ENCODE measurements at places on chromosomes 11 and 22.

GRCh38 chr22:46150655-46151477, 540 bp downstream of the PPARA start:
- no peak for DNase-seq

- no peak for DNase-seq
These were observed 260.2 kb upstream of the ISX start for GRCh38 chr22:34805771-34806170.

DNA sequence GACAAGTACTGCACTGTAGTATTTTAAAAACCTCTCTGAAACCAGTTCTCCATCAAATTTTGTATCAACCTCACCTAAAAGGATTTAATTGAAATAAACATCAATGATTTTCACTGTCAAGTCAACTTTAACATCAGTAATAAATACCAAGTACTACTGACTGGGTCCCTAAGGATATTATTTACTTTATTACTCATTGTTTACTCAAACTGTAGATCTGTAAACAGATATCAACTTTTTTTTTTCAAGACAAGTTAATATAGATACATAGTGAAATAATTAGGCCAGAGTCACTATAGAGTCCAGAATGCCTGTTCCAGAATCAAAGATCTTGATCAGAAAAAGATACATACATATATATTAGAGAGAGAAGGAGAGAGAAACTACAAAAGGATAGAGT, 1.6 kb downstream of the RNF141 start:
- no peak for DNase-seq

GRCh38 chr11:75543806-75544205, 18.1 kb upstream of the GDPD5 start:
- no peak for DNase-seq

DNA sequence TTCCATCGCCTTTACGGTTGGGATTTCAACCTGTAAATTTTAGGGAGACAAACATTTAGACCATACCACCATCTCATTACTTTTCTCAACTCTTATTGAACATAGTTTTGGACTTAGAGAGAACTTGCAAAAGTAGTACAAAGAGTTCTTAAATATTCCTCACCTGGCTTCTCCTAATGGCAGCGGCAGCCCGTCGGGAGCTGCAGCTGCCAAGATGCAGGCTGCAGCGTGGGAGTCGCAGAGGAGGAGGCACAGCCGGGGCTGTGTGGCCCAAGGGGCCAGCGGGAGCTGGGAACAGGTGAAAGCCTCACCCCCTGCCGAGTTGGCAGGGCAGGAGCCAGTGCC, 23.1 kb upstream of the RNASEH2C start:
- no peak for DNase-seq

DNA sequence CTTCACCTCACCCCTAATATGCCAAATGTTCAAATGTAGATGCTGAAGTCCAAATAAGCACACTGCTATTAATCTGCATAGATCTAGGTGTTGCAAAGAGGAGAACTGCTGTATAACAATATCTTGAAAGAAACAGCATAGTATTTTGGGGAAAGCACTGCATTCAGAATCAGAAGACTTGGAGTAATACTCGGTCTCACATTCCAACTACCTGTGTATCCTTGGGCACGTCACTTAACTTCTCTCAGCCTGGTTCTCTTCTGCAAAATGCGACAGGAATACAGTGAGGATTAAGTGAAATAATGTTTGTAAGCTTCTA, 332 bp upstream of the HMGXB4 start:
- no peak for DNase-seq

GRCh38 chr11:124793466-124794278, 6.5 kb downstream of the MSANTD2 start:
- no peak for DNase-seq

GRCh38 chr22:42768385-42769035, 47.8 kb upstream of the A4GALT start:
- DNase-seq, result no peak

DNA sequence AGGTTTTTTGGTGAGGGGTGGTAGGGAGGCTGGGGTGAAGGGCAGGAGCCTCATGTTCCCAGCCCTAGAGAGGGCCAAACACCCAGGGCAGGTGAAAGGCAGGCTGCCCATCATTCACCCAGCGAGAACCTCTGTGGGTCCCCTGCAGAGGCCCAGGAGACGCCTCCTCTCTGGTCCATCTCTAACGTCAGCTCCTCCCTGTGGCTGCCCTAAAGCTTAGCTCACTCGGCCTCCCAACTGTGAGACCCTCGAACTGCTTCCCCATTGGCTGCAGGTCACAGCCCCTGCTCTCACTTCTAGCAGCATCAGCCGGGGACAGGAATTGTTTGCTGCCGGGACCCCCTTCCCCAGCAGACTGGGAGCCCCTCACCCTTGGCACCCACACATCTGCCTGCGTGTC, 615 bp upstream of the NFAM1 start:
- no peak for DNase-seq

DNA sequence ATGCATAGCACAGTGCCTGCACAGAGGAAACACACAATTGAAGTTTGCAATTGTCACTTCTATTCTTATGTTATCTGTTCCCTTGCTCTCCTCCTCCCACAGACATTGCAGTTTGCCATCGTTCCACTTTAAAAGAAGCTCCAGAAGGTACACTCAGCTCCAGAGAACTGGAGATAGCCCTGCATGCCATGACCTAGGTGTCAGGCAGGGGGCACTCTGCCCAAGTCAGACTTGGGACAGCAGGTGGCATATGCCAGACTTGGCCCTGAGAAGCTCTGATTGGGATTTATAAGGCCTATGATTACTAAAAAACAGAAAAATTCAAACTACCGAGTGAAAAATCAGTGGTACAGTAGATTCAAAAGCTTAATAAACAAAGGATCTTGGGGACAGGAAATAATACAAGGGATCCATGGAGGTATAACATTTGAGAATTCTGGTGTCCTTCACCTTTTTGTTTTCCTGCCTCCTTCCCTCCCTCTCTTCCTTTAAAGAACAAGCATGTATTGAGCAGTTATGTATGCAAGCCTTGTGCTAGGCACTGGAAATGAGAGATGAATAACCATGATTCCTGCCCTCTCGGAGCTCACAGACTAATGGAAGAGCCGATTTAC, 40.0 kb downstream of the TENM4 start:
- DNase-seq, result no peak

DNA sequence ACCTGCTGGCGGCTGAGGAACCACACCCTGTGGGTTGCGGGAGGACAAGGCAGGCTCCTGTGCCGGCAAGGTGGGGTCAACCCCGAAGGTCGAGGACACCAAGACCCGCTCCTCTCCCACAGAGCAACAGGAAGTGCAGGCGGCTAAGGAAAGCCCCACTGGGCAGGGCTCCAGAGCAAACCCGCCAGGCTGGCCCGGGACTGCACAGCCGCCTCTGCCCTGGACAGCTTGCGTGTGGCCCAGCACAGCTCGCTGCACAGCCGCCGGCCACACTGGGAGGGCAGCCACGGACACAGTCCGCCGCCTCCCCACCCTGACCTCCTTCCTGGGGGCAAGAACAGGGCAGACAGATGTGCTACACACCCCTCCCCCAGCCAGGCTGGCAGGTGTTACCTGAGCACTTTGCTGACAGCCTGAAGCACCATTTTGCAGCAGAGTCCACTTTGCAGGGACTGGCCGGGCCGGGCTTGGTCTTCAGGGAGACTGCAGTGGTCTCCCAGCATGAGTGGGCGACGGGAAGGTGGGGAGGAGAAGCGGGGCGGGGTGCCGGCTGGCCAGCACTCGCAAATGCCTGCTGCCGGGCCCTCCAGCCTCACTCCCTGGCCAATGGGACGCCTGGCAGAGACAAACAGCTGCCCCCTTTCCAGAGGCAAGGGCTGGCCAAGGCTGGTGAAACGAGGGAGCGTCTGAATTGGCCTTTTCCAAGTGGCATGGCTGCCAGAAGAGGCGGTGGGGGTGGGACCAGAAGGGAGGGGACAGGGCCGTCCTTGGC, at the start of gene MOB2:
MOB2 (minus strand) TSS at position 726 of the 772 bp plus-strand sequence; CDS start at position 503, 223 bp downstream.
- no peak for DNase-seq

DNA sequence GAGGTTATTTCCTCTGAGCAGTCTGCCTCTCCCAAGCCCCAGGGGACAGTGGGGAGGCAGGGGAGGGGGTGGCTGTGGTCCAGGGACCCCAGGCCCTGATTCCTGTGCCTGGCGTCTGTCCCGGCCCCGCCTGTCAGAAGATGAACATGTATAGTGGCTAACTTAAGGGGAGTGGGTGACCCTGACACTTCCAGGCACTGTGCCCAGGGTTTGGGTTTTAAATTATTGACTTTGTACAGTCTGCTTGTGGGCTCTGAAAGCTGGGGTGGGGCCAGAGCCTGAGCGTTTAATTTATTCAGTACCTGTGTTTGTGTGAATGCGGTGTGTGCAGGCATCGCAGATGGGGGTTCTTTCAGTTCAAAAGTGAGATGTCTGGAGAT, 3.1 kb downstream of the PIM3 start:
- DNase-seq, result no peak

DNA sequence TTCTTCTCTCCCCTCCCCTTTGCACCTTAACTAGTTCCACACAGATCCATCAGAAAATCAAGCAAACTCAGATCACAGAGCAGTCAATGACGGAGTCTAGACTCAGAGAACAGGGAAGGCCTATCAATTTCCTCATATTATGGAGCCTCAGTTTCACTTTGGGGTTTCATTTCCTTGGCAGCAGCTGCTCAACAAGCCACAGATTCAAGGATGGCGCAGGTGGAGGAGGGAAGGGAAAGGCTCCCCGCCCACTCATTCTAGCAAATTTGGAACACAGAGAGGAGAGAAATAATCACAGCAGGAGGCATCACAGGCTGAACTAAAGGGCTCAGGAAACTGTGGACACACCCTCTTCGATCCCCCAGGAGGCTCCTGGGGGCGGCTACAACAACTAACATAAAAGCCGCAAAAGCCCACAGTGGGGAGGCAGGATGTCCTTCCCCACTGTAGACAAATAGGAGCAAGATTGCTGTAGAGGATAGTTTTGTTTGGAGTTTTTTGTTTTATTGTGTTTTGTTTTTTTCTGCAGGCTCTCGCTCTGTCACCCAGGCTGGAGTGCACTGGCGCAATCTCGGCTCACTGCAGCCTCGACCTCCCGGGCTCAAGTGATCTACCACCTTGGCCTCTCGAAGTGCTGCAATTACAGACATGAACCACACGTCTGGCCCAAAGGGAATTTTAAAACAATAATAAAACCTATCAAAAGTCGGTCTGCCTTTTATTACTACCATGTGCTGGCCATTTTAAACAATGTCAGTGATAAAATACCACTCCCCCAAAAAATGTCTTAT, 3.4 kb downstream of the PLAAT3 start:
- DNase-seq, result no peak

GRCh38 chr11:80929031-80929805, 1488.4 kb upstream of the TENM4 start:
- no peak for DNase-seq

DNA sequence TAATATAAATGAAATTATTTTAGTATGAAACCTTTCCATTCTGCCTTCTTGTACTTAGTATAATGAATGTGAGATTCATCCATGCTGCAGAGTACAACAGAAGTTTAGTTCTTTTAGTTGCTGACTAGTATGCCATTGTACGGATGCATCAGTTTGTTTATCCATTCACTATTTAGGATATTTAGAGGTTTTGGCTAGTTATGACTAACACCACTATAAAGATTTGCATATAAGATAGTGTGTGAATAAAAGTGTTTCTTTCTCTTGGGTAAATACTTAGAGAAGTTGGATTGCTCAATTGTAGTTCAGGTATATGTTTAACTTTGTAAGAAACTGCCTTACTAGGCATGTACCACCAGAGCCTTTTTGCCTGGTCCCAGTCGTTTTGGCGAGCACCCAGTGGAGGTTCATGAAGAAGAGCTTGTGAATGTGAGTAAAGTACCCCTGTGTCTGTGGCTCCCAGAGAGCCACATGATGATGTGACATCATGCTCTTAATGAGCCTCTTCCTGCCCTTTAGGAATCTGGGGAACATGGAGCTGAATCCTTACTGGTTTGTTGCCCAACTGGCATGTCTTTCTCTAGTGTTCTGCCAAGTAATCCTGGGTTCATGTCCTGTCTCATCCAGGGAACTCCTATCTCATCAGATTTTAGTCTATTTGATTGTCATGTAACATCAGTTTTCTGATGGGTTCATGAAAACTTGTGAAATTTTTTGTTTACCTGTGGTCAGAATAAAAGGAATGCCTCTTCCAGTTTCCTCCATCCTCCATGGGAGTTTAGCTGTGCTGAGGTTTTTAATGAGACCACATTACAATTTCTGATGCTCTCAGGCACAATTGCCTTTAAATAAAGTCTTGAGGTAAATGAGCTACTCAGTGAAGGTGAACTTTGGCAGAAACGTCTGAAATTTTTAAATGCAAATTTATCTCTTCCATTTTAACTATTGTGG, 234.8 kb downstream of the CASP12 start:
- DNase-seq, result no peak

DNA sequence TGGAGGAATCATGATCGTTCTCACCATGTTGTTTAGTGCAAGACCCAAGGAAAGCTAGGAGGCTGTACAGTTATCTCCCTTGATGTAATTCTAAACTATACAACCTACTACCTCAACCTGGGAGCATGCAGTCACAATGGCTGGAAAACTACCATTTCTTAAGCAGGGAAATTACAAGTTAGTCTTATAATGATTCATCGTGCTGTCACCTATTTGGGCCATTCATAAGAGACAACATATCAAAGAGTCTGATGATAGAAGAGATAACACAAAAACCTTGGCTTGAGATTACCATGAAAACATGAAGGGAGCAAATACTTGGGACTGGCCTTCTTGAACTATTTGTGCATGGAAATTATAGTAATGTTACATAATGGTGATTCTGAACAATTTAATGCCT, 30.5 kb upstream of the BLID start:
- no peak for DNase-seq

DNA sequence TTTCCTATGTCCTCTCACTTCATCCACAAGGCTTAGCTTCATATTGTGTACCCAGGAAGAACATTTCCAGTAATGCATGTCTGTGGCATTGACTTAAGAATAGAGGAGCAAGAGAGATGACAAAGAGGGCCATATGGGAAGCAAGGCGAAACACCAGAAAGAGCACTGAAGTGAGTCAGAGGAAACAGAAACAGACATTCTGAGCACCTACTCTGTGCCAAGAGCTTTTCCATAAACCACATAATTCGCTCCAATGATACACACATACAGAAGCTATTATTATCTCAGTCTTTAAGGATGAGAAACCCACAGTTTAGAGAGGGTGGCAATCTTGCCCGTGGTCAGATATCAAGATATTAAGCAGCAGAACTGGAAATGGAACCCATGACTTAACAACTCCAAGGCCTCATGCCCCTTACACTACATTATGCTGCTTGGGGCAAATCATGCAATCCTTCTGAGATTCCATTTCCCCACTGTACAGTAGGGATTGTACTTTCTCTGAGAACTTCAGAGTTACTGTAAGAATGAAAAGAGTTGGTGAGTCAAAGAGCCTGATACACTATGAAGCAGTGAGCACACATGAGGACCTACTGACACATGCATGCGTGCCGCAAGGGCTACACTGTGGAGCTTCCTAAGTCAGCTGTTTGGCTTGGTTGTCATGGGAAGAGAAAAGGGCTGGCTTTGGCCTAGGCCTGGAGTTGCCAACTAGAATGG, 126.6 kb downstream of the KCNC1 start:
- DNase-seq, result no peak

GRCh38 chr22:47623763-47624148, 861.3 kb downstream of the TBC1D22A start:
- DNase-seq, result no peak

- no peak for DNase-seq
These were observed 97.0 kb downstream of the TP53I11 start for GRCh38 chr11:44853666-44854065.

GRCh38 chr11:45411228-45411946, 125.2 kb upstream of the SYT13 start:
- DNase-seq, result no peak

GRCh38 chr11:10042699-10043098, 251.3 kb downstream of the SBF2 start:
- no peak for DNase-seq

All from glomerular endothelial cell (primary cell).